ENCODE measurements at places on chromosomes 1 and 21.

GRCh38 chr1:11927866-11928592, 1.8 kb upstream of the KIAA2013 start:
- DNase-seq, result no peak

GRCh38 chr1:41312991-41313645, 48.1 kb upstream of the FOXO6 start:
- no peak for DNase-seq

DNA sequence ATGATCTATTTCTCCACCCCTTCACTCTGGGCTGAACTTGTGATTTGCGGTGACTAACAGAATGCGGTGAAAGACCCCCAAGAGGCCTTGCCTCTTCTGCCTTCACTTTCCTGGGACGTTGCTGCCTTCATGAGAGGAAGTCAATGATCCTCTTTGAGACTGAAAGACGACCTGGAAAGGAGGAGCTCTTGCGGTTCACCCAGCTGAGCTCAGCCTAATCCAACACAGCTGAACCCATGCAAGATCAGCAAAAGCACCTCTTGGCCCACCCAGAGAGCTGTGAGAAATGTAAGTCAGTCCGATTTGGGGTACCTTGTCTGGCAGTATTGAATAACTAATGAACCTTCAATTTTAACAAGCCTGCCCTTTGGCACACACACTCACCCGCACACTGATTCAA, 767.4 kb upstream of the TPTE start:
- no peak for DNase-seq

- DNase-seq, result no peak
Observed at GRCh38 chr1:67683766-67684525, 1.1 kb upstream of the GADD45A start.

DNA sequence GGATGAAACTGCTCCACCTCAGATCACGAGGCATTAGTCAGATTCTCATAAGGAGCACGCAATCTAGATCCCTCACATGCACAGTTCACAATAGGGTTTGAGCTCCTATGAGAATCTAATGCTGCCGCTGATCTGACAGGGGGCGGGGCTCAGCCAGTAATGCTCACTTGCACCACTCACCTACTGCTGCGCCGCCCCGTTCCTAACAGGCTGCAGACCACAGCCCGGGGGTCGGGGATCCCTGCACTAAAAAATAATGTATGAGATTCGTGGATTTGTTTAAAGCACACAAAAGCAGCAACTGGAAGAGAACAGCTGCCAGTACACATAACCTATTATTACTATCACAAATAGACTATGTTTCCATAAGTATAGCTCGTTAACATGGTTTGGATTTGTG, 72.9 kb downstream of the HLCS start:
- no peak for DNase-seq

GRCh38 chr1:15937706-15938168, 38.2 kb downstream of the ZBTB17 start:
- no peak for DNase-seq

GRCh38 chr1:112981426-112981825, 25.4 kb upstream of the SLC16A1 start:
- DNase-seq, result no peak

DNA sequence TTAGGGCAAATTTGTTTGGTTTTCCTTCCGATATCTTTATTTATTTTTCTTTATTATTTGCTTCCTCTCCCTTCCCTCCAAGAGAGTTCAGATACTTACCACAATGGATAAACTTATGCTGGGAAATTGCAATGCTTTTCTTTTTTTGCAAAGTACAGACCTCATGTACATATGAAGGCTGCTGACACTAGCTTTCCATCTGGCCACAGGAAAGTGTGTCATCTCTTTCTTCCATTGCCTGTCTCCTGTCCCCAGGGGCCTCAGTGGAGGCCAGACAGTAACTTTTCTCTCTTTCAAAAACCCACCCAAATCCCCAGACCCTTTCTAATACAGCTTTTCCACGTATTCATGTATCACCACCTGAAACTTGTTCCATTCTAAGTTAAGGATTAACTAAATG, 73.9 kb downstream of the ST6GALNAC3 start:
- no peak for DNase-seq

DNA sequence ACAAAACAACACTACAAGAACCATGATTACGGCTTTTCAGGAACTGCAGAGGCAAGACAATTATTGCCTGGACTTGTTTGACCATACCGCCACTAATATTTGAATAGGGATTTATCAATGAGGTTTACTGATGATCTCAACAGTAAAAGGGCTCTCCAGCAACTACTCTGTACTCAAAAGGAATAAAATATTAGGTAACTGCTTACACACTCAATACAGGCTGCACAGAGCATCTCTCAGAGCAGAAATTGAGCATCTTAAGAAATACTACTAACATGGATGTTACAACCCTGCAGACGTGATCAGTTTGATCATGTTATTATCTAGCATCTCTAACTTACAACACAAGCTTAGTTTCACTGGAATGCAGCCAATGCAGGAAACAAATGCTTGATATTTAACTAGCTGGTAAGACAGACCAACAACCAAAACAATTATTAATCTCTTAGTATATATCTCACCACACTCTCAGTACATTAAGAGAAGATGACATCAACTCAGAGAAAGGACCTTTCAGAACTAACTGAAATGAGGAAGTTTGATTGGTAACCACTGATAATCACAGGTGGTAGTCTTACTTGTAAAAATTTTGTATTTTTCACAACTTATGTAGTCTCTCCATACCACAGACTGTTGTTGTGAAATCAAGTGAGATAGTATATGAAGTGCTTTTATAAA, 52.2 kb downstream of the PUM1 start:
- DNase-seq, result no peak

GRCh38 chr1:191857600-191857999, 300.7 kb upstream of the RGS18 start:
- DNase-seq, result no peak

DNA sequence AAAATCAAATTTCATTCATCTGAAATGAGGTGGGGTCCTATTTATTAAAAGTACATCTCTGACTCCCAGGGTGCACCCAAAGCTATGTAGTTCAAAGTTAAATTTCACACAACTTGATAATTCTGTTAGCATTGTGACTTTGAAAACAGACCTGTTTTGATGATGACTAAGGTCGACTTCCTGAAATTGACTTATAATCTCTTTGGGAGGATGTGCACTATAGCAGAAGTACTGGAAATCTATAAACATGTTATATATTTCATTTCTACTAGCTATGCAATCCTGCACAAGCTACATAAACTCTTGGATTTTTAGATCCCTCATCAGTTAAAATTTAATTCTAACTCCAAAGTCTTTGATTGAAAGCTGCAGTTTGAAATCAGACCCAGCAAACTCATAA, 507.6 kb downstream of the NEGR1 start:
- DNase-seq, result no peak

DNA sequence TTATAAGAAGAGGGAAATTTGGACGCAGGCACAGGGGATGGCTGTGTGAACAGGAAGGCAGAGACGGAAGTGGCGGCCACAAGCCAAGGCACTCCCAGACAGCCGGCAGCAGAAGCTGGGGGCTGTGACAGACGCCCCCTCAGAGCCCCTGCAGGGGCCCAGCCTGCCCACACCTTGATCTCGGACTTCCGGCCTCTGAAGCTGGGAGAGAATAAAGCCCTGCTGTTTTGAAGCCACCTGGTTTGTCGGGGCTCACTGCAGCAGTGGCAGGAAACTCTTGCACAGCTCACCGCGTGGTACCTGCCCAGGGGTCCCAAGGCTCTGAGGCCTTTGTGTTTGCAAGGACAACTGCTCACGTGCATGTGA, 13.7 kb downstream of the MEGF6 start:
- no peak for DNase-seq

DNA sequence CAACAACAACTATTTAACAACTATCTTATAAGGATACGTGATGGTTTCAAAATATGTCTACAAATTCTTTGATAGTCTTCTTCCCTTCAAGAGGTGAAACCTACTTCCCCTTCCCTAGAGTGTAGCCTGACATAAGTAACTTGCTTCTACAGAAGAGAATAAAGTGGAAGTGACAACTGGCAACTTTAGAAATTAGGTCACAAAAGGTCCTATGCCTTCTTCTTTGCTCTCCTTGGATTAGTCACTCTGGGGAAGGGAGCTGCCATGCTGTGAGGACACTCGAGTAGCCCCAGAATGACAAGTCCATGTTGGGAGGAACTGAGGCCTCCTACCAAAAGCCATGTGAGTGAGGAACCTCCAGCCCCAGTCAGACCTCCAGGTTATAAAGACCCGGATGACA, 19.2 kb downstream of the EFCAB14 start:
- DNase-seq, result no peak

- no peak for DNase-seq
Observed at GRCh38 chr1:15637826-15638225, 20.6 kb downstream of the DDI2 start.

DNA sequence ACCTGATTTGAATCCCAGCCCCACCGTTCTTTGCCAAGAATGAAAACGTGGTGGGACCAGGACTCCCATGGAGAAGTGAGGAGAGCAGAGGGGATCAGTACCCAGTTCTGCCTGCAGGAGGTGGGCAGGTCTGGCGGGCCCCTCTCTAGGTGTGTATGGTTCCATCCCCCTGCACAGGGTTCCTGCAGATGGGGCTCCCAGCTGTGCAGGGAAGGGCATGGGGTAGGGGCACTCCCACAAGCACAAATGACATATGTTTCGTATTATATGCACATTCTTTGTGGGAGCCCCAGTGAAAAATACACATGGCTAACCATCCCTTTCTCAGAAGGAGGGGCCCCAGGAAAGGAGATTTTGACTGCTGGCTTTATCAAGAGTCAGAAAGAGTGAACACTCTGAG, 144.6 kb downstream of the PLPP3 start:
- no peak for DNase-seq

DNA sequence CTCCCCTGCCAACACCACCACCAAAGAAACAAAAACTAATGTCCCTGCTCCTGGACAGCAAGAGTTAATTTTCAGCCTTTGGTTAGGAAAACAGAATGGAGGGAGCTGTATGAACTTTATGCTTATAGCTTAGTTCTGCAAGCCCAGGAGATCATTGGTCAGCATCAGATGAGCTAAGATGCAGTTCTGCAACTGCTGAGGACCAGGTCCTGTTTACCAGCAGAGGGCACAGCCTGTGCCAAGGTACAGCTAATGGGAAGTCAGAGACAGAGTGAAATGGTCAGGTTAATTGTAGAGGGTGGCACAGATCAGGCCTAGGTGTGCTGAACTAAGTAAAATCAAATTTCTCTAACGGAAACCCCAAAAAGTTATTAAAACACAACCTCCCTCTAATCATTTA, 161.3 kb downstream of the ROR1 start:
- DNase-seq, result no peak

GRCh38 chr1:154624746-154625643, 17.0 kb upstream of the ADAR start:
- no peak for DNase-seq

DNA sequence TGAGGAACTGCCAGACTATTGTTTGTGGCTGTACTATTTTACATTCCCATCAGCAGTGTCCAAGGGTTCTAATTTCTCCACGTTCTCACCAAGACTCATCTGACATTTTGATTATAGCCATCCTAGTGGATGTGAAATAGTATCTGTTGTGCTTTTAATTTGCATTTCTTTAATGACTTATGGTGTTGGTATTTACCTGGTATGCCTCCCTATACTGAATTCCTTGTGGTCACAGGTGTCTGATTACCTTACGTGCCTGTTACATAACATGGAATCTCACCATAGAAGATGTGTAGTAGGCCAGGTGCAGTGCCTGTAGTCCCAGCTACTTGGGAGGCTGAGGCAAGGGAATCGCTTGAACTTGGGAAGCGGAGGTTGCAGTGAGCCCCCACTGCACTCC, 13.5 kb downstream of the ZYG11A start:
- DNase-seq, result no peak

DNA sequence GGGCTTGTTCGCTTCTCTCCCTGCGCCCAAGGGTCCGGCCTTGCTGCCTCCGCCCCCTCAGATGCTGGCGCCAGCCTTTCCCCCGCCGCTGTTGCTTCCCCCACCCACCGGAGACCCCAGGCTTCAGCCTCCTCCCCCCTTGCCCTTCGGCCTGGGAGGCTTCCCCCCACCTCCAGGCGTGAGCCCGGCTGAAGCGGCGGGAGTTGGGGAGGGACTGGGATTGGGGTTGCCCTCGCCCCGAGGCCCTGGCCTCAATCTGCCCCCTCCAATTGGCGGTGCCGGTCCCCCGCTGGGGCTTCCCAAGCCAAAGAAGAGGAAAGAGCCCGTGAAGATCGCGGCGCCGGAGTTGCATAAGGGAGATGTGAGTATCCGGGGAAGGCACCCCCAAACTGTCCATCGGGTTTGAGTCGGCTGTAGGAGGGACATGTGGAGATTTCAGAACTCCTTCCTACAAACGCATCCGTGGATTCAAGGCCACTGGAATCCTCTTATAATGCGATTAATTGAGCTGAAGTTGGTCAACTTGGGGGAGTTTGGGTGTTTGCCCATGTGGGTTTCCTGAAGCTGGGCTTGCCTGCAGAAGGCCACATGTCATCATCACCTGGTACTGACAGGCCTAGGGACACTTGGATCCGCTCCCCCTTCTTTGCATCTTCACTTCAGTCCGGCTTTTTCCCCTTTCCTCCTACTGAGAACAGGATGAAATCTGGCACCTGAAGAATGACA, 707 bp downstream of the PRCC start:
- no peak for DNase-seq

Measured in spinal cord (tissue), 10 donors.